ENCODE measurements at places on chromosomes 7 and 10.

GRCh38 chr7:94160719-94161435, 156.7 kb upstream of the BET1 start:
- no peak for DNase-seq

DNA sequence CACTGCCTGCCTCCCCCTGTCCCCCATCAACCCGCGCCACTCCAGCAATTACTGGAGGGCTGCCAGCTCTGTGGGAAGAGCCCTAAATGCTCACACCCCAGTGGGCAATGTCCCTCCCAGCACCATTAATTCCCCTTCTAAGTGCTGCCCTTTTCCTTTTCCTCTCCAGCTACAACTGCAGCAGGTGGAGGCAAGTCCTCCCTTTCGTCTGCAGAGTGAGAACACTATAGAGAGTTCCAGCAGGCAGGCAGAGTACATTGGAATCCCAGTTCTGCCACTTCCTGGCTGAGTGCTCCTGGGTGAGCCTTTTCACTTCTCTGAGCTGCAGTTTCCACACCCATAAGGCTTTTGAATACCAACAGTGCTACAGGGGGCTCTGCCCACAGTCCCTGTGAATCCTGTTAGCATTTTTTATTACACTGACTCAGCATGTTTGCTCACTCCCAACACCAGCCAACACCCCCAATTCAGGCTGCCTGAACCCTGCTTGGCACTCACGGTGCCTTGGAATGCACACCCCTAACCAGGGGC, 447.0 kb downstream of the GRID1 start:
- DNase-seq, result no peak

GRCh38 chr7:42071372-42072261, 165.4 kb downstream of the GLI3 start:
- DNase-seq, result no peak

GRCh38 chr7:9242636-9243035, 809.2 kb downstream of the NXPH1 start:
- no peak for DNase-seq

DNA sequence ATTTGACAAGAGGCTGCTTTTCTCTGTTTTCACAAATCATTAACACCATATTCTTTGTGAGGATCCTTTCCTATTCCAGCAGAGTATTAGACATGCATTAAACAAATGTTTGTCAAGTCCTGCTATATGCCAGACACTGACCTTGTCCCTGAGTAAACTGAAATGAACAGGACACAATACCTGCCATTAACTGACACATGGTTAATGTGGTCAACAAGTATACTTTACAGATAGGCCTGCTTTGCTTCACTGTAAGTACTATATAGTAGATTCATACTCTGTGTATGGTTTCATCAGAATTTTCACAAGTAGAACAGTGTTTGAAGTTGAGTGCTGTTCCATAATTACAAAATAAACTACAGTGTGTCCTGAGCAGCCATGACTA, 5.9 kb downstream of the TNKS2 start:
- DNase-seq, result no peak

- DNase-seq, result no peak
These were observed 95.5 kb upstream of the RNF32 start for GRCh38 chr7:156544919-156545715.

GRCh38 chr10:314871-315270, 179.6 kb downstream of the ZMYND11 start:
- no peak for DNase-seq

- DNase-seq, result no peak
These were observed 73.7 kb downstream of the ARL4A start for GRCh38 chr7:12761111-12761510.
